ENCODE measurements at places on chromosomes 13 and 19.

DNA sequence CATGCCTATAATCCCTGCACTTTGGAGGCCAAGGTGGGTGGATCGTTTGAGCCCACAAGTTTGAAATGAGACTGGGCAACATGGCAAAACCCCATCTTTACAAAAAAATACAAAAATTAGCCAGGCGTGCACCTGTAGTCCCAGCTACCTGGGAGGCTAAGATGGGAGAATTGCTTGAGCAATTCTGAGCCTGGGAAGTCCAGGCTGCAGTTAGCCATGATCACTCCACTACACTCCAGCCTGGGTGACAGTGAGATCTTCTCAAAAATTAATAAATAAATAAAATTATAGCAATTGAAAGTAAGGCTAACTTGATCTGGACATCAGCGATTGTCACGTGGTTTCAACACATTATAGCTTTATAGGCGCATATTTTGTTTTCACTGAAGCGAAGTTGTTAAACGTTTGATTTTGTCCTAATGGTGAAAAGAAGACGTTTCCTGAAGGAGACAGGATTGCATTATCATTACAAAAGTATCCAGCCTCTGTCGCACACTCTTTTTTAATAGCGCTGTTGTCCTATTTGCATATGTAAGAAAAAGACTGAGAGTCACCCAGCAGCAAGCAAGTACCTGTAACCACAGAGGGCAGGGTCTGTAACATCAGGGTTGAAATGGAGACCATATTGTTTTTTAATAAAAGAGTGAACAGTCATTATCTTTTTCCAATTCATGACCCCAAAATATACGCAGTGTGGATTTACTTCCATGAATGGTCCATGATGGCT, 335.7 kb downstream of the DCT start:
- no peak for DNase-seq

DNA sequence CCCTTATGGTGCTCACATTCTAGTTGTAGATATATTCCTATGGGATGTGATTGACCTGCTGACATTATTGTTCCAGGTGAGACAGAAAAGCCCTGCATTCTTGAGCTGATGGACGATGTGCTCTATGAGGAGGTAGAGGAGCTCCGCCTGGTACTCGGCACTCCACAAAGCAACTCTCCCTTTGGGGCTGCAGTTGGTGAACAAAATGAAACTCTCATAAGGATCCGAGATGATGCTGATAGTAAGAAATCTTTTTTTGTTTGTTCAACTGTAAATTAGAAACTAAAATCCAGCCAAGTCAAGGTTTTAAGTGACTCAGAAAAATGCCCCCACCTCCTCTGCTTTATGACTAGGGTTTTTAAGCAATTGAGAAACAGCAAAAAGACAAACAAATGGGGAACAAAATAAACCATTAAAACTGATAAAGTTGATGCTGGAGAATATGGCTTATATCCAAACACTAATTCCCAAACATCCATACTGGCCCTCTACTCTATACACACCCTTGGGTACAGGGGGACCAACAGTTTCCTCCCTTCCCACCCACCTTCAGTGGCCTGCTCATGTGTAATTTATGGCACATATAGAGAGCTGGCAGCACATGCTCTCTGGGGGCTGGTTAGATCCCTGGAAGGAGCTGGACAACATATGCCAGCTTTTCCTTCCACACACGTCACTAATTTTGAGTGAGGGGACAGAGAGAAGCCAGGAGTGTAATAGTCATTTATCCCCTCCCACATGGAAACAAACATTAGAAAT, 139.6 kb downstream of the STOML3 start:
- no peak for DNase-seq

DNA sequence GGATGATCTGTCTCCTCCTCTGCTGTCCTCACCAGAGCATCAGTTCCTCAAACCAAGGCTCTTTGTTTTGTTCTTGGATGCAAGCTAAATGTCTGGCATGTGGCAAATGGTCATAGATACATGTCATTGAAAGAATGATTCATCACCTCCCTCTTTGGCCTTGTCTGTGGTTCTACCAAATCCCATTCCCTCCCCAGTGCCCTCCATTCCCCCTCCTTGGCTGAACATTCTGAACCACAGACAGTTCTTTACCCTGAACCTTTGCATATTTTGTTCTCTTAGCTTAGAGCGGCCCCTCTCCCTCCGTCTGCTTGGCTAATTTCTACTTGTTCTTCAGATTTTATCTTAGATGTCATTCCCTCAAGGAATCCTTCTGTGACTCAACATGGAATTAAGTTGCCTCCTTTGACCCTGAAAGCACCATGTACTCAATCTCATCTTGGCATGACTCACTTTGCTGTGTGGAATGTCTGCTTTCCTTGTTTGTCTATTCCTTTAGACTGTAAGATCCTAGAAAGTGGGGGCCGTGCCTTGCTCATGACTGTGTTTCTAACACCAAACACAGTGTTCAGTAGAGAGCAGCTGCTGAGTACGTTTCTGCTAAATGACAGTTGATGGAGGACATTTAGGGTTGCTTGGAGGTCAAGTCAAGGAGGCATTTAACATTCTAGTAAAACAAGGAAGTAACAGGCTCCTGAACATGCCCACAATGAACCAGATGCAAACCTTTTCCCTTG, 8.1 kb downstream of the ALOX5AP start:
- DNase-seq: no peak

DNA sequence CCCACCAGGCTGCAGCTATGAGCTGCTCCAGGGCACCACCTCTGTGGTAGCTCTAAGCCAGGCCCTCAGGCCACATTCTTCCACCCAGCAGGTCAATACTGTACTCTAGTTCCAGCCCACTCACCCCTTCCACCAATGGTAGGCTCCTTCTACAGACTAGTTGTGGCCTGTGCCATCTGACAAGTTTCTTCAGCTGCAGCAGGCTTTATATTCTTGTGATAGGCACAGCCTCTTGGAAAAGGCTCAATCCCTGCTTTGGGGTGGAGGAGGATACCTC, 8.5 kb downstream of the MICU2 start:
- DNase-seq: no peak

GRCh38 chr19:49340865-49341718, 5.9 kb downstream of the CD37 start:
- no peak for DNase-seq

Data from activated naive CD8-positive, alpha-beta T cell treated with anti-CD3 and anti-CD28 coated beads, Interleukin-2, amount 50 U/mL, for 16 hours (primary cell).